ENCODE measurements at places on chromosomes 11 and 22.
A peak's percentile ranks its signal among the peaks of the same experiment; 100 is the strongest.

- no peak for DNase-seq
These were observed 652.6 kb downstream of the METTL15 start for GRCh38 chr11:28760676-28761390.

- no peak for DNase-seq
These were observed 4.3 kb downstream of the ASRGL1 start for GRCh38 chr11:62341588-62341987.

DNA sequence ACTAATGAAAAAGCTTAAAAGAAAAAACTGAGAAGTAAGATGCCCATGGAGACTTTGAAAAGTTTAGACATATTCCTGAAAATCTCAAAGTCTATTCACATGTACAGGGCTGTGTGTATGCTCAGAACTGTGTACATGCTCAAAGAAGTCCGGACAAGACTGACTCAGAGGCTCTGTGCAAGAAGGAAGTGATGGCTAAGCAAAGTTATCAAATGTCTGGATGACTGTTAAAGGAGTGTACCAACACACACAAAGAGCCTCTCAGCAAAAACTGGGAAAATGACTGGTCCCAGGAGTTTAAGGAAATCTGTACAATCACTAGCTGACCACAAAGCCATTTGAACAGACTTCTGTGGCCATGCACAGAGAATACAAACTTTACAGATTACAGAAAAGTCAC lies 33.1 kb upstream of the ARHGAP32 start:
- DNase-seq = no peak

- DNase-seq = no peak
These were observed 9.9 kb downstream of the TMPRSS13 start for GRCh38 chr11:117919341-117919740.

- no peak for DNase-seq
These were observed 22.6 kb downstream of the TMEM218 start for GRCh38 chr11:125088576-125089455.

GRCh38 chr22:23816156-23816976 lies 22.4 kb downstream of the DERL3 start:
- DNase-seq = no peak

DNA sequence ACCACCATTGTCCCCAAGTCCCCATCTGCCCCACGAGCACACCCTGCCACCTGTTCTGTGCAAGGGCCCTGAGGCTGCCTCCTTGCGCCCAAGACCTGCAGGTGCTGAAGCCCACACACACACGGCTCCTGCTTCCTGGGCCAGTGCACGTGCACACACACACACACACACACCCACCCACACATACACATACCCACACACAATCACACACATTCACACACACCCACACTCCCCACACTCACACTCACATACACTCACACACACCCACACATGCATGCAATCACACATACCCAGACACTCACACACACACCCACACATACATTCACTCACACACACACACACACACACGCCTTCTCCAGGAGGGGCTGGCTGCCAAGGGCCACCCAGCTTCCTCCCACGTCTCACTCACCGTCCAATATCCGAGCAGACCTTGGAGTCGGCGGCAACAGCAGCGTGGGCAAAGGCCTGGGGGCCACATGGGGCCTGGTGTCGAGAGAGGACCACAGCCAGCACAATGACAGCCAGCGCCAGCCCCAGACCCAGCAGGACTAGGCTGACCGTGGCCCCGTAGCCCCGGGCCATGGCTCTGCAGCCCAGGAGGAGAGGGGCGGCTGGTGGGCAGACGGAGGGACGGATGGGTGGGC lies 616 bp downstream of the GGT5 start:
- DNase-seq = no peak

- DNase-seq = no peak
These were observed 82.7 kb downstream of the CADM1 start for GRCh38 chr11:115421352-115421991.

GRCh38 chr22:31139866-31140716 lies at the start of gene PLA2G3:
TSS of gene PLA2G3 (minus strand) at chr22:31140508. CDS start at chr22:31140354, 154 bp downstream.
- no peak for DNase-seq

DNA sequence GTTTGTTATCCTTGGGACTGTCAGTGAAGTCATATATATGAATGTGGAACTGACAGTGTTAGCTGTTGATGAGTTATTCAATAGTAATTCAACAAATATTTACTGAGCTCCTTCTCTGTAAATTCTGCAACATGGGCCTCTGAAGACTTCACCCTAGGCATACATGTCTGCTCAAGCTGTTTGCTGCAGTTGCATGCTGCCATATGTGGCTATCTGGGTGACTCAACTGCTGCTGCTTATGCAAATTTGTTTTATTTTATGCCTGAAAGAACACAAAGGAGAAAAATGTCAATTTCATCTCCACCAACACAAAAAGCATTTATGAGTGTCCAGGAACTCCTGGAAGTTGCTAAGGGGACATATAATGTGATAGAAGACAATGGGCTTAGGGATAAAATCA lies 417.6 kb downstream of the AASDHPPT start:
- peak; percentile 20 for DNase-seq

DNA sequence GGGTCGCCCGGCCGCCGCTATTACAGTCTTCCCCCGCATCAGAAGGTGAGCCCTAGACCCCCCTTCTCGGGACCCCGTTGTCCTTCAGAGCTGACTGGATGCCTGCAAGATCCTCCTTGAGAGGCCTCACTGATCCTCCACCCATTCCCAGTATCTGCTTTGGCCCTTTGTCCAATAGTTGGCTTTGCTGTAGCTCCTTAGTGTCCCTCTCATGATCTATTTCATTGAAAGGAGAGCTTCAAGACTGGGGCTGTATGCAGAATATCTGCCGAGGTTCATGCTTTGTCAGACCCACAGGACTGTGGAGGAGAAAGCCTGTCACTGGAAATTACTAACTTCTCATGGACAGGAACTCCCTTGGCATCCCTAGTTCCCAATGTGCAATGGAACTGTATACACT lies 499 bp downstream of the DLAT start:
- DNase-seq = peak; percentile 16

- no peak for DNase-seq
These were observed 362 bp downstream of the OR10A3 start for GRCh38 chr11:7941146-7941545.

GRCh38 chr11:15507592-15507991 lies 392.9 kb downstream of the INSC start:
- DNase-seq = no peak

GRCh38 chr11:112620621-112621394 lies 340.4 kb upstream of the NCAM1 start:
- DNase-seq = peak; percentile 23

DNA sequence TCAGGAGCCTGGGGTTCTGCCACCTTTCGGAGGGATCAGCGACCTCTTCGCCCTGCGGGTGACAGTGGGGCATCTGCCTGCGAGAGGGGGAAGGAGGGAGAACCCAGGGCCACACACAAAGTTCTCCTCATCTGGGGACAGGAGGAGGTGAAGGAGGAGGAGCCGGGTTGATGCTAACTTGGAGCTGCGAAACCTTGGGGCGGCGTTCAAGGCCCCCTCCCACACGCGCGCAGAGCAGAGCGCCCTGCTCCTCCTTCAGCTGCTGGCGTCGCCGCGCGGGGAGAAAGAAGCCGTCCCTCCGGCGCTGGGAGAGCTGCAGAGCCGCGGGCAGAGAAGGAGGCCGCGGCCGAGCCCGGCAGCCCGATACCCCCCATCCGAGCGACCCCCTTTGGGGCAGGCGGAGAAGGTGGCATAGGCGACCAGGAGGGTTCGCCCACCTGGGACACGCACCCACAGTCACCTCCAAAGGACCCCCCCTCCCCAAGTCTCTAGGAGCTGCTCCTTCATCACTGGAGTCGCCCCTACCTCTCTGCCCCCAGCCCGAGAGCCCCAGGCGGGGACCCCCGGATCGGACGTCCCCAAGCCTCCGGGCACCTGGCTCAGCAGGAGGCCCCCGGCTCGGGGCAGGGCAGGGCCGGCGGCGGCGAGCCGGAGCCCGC lies at the start of gene RASD2:
Gene RASD2 (plus strand): TSS at position 237 of the 659 bp plus-strand sequence. CDS start 5,979 bp downstream, outside the sequence.
- peak; percentile 8 for DNase-seq

DNA sequence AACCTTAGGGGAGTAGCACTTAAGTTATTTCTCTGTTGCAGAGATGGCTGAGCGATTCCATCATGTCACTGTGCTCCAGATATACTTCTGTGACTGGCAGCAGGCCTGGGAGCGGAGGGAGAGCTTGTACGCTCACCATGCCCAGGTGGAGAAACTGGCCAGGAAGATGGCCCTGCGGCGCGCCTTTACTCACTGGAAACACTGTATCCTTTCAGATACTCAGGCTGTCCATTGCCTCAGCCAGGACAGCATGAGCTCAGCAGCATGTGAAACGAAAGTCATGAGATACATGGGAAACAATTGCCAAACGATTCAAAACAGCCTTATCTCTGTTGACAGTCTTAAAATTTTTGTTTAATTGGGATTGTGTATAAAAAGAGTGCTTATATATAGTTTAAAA lies 78.9 kb downstream of the SFI1 start:
- no peak for DNase-seq

DNA sequence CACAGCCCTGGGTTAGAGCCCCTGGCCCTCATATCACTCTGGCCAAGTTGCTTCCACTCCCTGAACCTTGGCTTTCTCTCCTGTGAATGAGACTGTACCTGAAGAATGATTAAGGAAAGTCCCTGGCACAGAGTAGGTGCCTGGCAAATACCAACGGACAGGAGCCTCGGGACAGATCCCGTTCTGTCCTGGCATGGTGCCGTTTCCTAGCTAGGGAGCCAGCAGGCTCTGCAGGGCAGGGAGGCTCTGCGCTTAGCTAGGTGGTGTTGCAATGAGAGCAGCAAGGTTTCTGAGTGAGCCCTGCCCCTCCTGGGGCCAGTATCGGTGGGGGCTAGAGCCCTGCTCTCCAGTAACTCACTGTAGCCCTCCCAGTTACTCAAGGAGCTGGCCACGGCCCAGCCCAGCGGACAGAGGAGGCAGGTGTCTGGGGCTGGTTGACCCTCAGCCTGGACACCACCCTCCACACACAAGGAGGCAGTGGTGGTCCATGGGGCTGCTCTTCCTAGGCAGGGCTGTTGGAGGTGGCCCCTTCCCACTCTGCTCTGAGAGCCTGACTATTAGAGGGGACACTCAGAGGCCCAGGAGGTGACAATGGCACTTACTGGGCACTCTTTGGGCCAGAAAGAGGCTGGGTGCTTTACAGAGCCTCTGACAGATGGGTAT lies 74.4 kb downstream of the NFAM1 start:
- peak; percentile 28 for DNase-seq

DNA sequence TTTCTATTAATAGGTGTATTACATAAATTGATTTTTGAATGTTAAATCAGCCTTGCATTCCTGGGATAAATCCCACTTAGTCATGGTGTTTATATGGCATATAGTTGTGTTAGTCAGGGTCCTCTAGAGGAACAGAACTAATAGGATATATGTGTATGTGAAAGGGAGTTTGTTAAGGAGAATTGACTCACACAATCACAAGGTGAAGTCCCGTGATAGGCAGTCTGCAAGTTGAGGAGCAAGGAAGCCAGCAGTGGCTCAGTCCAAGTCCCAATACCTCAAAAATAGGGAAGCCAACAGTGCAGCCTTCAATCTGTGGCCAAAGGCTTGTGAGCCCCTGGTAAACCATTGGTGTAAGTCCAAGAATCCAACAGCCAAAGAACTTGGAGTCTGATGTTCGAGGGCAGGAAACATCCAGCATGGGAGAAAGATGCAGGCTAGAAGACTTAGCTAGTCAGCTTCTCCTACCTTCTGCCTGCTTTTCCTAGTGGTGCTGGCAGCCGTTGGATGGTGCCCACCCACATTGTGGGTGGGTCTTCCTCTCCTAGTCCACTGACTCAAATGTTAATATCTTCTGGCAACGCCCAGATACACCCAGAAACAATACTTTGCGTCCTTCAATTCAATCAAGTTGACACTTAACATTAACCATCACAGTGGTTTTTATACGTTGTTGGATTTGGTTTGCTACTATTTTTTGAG lies 12.9 kb downstream of the SFI1 start:
- DNase-seq = no peak

DNA sequence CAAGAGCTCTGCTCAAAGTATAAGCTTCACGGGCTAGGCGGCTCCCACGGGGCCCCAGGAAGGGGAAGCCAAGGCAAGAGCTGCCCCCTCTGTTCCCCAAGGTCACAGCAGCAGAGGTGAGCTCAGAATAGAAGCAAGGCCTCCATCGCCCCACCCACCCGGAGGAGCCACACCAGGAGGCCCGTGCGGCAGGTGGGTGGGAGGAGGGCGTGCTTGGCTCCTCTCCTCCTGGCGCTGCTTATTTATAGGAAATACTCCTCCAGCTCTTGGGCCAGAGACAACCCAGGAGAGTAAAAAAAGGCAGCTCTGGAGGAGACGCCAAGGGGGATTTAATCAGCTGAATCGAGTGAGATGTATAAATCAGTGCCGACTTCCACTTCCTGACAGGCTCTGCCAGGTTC lies 87.8 kb downstream of the FEZ1 start:
- no peak for DNase-seq

DNA sequence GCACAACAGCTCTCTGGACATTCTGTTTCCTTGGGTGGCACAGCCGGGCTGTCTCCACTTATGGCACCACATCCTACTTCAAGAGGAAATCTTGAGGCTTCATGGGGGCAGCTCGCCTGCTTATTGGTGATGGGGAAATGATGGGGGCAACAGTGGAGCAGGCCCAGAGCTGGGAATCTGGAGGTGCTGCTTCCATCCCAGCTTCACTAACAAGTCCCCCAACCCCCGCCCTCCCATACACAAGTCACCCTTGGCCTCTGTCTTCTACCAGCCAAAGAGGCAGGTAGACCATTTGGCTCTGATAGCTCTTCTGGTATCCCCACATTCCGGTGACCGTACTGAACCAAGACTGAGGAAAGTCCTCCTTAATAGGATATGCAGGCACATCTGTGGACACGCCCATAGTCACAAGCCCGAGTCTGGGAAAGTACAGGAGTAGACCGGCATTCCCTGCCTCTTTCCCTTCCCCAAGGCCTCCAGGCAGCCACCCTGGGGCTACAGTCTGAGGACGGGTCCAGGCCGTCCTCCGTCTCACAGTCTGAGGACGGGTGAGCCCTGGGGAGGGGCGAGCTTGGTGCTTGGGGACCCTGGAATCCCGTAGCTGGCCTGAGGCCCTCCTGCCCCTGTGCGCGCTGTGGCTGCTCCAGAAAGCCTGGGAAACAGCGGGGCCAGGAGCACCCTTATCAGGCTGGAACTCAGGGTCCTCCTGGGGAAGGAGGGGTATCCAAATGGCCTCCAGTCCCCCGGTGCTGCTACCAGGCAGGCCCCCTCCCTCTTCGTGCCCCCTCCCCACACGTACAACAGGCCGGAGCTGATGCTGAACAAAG lies 145.6 kb downstream of the FEZ1 start:
- DNase-seq = no peak

GRCh38 chr11:46247090-46247489 lies 30.4 kb upstream of the CREB3L1 start:
- DNase-seq = peak; percentile 50
